ENCODE measurements at places on chromosomes 3 and 15.

DNA sequence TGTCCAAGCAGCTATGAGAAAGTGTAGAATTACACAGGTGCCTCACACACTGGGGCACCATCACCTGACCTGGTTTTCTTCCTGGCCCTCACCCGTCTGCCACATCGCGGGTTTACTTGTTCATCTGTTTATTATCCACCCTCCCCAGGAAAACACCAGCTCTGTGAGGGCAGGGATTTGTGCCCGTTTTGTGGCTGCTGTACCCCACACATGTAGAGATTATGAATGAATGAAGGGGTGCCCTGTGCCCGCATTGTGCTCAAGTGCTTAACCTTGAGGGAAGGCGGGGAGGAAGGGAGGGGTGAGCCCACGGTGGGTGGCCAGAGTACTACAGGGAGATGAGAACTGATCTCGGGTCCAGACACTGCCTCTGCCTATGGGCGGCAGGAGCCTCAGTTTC is 108.4 kb downstream of the WNT7A start:
- DNase-seq: no peak

- DNase-seq: no peak
Observed at GRCh38 chr15:48996276-48996675, 32.6 kb upstream of the SHC4 start.

GRCh38 chr3:112874725-112875124 is 28.1 kb upstream of the CD200R1L start:
- no peak for DNase-seq

DNA sequence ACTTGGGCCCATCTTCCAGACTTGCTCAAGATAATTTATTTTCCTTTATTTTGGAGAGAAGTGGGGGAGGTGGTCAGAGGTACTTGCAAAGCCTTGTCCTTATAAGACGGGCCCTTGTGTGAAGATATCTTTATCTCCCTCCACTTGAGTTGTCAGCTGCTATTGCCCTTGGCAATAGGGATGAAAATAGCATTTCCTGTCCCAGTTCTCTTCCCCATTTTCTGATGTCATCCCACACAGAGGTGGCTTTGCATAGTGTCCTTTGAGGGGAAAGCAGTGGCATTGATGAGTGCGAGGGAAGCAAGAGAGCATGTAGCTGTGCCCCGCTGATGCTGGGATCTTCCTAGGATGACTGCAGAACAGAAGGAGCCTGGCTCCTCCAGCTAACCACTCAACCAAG is 41.9 kb upstream of the TUBGCP5 start:
- DNase-seq: no peak

DNA sequence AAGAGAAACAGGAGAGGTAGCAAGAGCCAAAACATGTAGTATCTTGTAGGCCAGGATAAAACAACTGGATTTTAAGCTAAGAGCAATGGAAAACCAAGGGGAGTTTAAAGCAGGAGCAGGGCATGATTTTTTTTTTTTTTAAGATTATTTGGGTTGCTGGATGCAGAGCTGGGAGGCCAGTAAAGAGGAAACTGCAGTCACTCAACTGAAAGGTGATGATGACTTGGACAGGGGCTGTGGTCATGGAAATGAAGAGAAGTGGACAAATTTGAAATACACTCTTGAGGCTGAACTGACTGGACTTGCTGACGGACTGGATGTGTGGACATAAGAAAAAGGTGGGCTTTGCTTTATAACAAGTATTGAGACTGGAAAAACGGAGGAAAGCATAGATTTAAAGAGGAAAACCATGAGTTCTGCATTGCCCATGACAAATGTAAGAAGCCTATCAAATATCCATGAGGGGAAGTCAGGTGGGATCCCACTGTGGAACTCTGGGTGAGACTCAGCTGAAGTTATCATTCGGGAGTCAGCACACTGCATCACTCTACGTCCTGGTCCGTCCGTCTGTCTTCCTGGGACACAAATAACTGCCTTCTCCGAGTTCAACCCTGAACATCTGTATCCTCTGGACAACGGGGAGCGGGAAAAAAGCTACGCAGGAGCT is 688 bp downstream of the XPC start:
- no peak for DNase-seq

DNA sequence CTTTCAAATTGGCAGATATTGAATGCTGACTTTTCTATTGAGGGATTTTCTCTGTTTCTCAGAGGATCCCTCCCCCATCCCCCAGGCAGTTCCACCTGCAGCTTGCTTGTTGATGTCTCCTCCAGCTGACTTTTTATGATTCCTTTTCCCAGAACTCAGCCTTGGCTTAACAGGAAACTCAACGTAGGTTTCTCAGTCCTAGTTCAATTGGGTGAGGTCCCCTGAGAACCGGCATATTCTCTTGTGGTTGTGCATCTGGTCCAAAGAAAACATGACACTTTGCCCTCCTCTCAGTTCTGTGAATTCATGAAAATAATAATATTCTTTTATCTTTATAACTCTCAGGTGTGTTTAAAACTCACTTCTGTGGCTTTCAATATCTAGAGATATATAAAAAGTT is 1222.1 kb downstream of the OTOL1 start:
- DNase-seq: no peak

DNA sequence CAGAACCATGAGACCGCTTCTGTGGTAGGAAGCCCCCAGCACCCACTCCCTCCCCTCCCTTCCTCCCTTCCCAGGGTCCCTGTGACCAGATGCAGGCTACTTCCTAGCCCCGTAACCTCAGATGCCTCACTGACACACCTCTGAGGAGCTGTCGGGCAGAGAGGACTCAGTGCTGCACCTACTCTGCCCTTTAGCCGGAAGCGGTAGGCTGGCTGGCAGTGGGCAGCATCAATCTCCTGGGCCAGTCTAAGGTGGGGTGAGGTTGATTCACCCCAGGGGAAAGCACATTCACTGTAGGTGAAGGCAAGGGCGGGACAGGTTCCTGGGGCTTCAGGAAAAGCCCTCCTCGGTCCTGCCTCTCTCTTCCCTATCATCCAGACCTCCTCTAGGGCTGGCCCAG is 19.1 kb downstream of the CSRNP1 start:
- DNase-seq: no peak

- no peak for DNase-seq
Observed at GRCh38 chr15:57761562-57761961, 55.0 kb downstream of the POLR2M start.

- no peak for DNase-seq
Observed at GRCh38 chr15:66879531-66880368, 177.7 kb downstream of the SMAD6 start.

DNA sequence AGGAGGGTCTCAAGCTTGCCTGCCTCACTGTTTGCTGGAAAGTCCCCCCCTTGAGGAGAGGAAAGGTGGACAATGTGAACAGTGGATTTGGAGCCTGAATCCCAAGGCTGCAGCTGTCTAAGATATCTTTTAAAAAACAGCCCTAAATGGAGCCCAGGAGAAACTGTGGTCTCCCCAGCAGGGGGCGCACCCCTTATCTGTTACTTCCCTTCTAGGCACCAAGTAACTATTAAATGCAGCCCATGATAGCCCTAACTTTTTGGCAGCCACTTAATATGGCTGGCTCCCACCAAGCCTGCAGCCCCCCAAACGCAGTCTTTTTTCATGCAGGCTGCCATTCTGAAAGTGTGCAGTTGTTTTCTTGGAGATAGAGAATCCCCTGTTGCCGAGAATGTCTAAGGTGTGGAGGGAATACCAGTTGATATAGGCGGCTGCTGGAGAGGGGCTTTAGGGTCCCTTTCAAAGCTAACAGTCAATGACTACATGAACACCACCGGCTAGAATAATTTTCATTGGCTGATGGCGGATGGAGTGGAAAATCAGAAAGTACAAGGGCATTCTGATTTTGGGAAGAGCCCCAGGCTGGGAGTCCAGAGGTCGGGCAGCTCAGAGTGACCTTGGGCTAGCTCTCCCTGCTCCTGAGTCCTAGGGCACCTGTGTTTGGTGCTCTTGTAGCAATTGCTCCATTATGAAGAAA is 1.3 kb downstream of the RHCG start:
- peak; percentile 40 for DNase-seq

Data from Calu3 (cell line).